ENCODE measurements at places on chromosomes 5 and 9.

- DNase-seq: no peak
Measured at GRCh38 chr9:7478646-7479045, 320.9 kb downstream of the DMAC1 start.

DNA sequence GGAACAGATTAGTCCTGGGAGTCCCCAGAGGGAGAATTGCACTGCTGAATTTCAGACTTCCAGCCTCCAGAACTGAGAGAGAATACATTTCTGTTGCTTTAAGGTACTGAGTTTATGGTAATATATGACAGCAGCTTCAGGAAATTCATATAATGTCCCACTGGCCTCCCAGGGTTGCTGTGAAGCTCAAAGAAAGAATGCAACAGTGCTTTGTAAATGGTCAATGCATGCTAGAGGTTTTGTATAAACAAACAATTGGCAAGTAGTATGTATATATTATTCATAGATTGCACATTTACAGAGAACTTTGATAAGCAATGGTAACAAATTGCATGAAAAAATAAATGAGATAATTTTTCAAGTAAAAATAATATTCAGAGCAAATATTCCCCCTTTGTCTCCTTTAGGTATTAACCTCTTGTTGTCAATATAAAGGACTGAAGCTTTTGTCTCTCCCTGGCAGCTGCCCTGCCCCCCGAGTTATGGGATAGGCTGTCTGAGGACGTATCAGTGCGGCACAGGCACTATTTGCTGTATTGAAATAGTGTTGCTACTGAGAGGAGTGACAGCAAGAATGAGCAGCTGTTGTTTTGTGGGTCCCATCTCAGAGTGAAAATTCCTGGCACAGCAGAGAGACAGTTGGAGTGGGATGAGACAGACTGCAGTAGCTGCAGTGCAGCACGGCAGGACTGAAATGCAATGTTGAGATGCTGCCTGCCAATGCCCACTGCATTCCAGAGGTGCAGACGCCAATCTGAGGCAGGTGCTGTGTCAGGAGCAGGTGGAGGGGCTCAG is 194.2 kb upstream of the GLRA1 start:
- no peak for DNase-seq

- no peak for DNase-seq
Measured at GRCh38 chr9:20562051-20562450, 60.2 kb downstream of the MLLT3 start.

DNA sequence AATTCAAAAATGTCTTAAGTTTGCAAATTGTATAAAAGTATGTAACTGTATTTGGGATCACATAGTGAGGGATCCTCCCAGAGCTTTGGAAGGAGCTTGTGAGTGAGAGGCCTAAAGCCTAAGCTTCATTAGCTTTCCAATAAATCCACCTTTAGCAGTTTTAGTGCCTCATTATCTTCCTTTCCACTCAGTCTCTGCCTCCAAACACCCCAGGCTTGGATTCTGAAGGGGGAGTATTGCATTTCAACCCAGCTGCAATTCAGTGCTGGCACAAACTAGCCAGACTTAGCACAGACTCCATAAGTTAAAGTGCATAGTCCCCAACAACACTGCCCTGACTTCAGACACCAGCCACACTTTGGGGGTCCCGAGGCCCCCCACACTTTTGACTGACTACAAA is 113.5 kb downstream of the SMARCA2 start:
- DNase-seq: no peak

DNA sequence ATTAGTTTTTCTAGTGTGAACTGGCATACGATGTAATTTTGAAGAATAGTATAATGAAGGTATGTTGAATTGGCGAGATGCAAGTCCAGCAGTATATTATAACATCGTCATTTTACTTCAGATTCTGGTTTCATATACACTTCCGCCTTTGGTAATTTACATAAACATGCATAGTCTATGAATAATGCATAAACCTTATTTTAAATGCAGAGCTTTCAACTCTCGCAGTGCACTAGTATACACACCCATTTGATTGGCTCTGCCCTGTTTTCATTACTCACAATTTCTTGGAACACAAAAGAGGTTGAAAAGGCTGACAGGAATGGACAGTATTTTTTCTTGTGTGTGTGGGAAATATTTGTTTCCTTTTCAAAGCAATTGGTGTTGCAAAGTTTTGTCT is 128.9 kb upstream of the CCNH start:
- no peak for DNase-seq
